ENCODE measurements at places on chromosomes 12 and 14. TPM values are rescaled to one million over a fixed set of nuclear protein-coding genes. Genes with fewer than 3 reads are reported as not detected.

- DNase-seq = no peak
Observed at GRCh38 chr14:84234281-84234680, 1295.7 kb upstream of the FLRT2 start.

- no peak for DNase-seq
Observed at GRCh38 chr12:61138415-61138759, 1121.8 kb upstream of the USP15 start.

DNA sequence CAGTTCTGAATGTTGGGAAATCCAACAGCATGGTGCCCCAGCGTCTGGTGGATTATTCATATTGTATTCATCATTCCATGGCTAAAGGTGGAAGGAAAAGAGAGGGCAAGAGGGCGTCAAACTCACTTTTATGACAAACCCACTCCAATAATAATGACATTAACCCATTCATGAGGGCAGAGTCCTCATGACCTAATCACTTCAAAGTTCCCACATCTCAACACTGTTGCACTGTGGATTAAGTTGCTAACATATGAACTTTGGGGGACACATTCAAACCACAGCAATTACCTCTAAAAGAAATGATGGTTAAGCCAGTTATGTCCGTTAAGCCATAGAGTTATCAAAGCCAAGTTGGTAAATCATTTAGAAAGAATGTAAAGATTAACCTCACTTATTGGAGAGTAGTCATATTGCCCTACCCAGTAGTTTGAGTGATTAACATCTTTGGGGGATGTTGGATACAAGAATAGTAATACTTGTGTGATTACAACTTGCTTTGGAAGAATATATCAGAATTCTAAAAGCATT lies 212.4 kb upstream of the FLRT2 start:
- DNase-seq = no peak

DNA sequence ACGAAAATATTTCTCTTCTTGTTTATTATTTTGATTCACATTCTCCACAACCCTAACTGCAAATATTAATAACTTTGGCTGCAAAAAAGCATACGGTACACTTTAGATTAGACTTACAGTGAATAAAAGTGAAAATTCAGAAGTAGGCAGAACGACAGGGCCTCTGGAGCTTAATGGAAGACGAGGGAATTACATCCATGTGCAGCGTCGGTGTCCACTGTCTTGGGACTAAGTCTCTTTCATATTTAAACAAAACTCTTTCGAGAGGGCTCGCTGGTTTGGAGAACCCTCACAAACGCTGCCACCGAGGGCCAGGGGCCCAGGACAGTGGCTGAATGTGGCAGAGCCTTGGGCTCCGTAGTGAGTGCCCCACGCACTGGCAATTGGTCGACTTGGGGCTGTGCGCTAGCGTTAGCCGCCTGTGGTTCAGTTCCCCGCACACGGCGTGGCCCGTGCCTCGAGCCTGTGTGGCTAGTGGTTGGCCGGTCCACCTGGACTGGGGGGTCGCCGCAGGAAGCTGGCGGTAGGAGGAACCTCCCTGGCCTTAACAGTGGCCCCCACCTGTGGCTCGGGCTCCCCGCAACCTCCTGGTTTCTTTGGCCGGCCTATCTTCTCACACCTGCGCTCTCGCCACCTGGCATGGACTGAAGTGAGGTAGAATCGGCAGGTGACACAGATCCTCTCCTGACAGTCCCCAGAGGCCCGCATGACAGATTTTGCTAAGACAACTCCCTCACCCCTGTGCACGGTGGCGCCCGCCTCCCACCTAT lies 739 bp upstream of the PAX9 start:
- DNase-seq = no peak

Gene TAC3
- not detected for total RNA-seq

DNA sequence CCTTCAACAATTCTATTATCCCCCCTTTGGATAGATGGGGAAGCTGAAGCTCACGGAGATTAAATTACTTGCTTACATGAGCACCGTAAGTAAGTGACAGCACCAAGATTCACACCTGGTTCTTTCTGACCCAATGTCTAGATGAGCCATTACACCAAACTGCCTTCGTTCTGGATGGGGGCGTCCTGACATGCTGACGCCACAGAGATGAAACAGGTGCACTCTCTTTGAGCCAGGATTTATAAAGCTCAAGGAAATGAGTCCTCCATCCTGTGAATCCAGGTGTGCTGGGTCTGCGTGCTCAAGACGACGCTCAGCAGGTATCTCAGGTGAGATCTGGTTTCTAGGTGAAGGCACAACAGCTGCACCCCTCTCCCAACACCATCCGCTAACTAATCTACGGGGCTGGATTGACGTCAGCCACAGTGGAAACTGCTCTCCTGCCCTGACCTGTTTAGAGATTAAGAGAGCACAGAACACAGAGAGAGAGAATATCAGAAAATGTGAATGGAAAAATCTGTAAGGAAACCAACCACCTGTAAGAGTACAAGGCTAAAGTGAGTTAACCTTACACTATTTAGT lies 61.6 kb downstream of the KSR2 start:
- no peak for DNase-seq

DNA sequence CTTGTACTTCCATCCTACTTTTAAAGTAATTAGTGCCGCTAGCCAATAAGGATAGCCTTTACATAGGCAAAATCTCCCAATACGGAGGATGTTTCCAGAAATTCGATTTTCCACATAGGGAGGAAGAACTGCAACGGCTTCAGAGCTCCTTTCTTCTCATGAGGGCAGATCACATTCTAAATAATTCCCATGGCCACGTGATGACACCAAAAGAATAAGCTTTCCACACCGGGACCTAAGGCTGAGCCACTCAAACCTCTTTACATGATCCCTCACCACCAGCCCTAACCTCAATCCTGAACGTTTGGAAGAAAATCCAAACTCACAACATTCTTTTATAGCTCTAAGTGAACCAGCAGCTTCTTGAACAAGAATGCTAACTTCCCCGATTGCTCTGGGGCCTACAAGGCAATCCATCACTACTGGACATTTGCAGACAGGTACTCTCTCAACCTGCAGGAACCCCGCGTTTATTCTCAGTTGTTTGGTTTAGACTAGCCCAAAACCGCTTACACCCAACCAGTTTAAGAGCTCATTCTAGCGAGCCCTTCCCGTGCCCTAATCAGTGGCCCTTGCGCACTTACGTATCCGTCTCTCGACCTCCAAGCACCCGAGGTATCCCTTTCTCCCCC lies 884 bp downstream of the CAPRIN2 start:
- no peak for DNase-seq

GRCh38 chr14:90627478-90627877 lies 188.8 kb downstream of the TTC7B start:
- DNase-seq = no peak

Gene RNASE3
- total RNA-seq = not detected

Gene SERPINA12
- not detected for total RNA-seq

DNA sequence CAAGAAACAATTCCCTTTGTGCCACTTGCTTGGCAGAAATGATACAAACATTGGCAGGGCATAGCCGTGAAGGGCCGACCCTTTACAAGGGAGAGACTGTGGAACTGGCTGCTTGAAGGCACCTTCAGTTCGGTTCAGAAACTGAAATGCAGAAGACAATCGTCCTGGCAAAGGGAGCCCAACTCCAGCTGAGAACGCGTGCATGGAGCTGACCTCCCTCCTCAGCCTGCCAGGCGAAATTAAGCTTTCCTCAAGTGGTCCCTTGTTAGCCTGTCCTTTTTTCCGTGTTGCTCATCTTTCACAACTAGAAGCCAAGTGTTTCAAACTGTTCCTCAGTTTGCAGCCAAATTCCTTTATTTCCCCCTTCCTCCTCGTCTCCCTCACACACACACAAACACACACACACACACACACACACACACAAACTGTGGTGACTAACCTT lies 8.1 kb downstream of the LGR5 start:
- no peak for DNase-seq

Gene PIK3C2G
- 0.47 TPM for total RNA-seq

DNA sequence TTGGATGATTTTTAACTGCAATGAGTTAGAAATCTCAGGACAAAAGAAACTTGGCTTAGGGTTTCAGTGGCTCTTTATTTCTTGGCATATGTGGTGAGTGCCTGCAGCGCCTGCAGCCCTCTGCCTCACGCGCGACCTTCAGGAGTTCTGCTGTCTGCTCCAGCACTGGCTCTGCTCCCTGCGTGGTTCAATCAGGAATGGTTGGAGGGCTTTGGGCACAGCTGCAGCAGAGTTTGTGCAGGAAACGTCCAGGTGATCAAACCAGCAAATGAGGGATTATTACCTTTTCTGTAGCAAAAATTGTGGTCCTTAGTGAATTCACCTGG lies 19.8 kb downstream of the PPM1H start:
- no peak for DNase-seq

GRCh38 chr12:13372386-13372785 lies 175.9 kb downstream of the EMP1 start:
- DNase-seq = no peak

DNA sequence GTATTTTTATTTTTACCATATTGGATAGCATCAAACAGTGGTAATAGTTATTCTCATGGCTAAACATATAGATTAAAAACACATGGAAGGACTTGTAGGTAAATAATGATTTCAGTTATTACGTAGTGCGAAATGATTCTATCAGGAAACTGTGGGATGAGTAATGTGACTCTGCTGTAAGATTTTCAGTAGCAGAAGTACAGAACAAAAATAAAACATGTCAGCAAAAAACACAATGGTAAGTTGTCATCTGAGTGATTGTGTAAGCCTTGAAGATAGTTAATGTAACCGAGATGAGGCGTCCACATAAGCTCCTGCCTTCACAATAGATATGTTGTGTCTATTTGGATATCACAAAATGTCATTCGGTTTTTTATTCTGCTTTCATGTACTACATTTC lies 99.8 kb downstream of the BORCS5 start:
- no peak for DNase-seq

Gene OR6C68
- total RNA-seq = not detected

DNA sequence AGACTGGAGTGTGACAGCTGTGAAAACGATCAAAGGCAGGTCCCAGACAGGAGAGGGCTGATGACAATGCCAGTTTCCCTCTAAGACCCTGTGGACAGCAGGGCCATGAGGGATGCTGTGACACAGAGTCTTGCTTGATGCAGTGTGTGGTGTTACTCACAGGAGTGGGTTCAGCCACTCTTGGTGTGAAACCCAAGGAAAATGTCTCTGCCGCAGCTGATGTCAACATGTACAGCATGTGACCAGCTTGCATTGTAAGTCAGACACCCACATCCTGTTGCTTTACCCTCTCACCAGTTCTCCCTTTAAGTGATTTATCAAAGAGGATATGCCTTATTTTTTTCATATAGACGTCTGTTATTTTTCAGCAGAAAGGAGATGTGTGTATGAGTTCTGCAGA lies 268.6 kb downstream of the BTG1 start:
- DNase-seq = no peak

Gene LARP4
- 81.5 TPM for total RNA-seq

DNA sequence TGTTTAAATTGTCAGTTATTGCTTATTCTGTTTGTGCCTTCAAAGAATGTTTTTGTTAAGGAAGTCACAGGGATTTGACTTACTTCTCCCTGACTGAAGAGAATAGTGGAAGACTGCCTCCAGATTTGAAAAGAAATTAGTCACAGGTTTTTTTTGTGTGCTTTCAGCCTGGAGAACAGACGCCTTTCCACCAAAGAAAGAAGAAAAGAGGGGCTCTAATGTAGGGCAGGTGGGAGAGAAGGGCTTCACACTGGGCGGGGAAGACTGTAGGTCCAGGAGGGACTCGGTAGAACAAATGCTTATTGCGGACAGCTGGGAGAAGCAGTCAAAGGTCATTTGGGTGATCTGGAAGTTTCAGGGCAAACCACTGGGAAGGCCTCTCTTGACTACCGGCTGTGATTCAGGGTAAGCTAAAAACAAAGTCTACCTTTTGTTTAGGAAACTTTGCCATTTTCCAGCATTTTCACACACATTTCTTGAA lies 76.8 kb downstream of the SAMD4A start:
- no peak for DNase-seq

GRCh38 chr12:124626971-124627411 lies 59.6 kb upstream of the NCOR2 start:
- DNase-seq = no peak

Gene PNP
- total RNA-seq = 28.4 TPM

GRCh38 chr12:54417712-54418440 lies 1.2 kb downstream of the ITGA5 start:
- no peak for DNase-seq

DNA sequence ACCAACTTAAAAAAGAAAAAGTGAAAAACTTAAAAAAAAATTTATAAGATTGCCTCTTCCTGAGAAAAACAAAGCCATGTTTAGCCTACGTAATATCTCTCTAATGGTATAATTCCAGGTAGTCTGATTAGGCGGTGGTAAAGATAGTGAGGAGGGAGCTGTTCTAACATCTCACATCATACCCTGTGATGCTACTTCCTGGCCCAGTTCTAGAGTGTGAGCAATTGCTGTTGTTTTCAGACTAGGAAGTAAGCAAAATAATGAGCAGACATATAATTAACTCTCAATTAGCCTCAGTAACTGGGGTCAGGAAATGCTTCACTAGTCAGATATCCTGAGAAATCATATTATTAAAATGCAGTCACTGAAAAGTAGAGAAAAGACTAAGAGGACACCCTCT lies 113.9 kb downstream of the PHLDA1 start:
- DNase-seq = no peak

DNA sequence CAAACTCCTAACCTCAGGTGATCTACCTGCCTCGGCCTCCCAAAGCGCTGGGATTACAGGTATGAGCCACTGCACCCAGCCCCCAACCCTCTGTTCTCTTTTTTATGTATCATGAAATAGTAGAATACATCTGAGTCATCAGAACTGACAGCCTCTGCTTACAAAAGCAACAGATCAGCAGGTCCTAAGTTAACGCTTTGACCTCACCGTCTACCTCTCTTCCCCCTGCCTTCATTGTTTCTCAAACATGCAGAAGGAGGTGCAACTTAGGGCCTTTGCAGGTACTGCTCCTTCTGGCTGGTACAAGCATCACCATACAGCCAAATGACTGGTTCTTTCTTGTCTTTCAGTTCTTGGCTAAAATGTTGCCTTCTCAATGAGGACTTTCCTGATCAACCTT lies 249.2 kb downstream of the PAWR start:
- no peak for DNase-seq

Gene DIO2
- 1.3 TPM for total RNA-seq

Gene ALDH1L2
- total RNA-seq = 3.7 TPM

Gene M6PR
- total RNA-seq = 105 TPM

Gene GSKIP
- 10.6 TPM for total RNA-seq

Gene SSTR1
- total RNA-seq = 0.19 TPM

- no peak for DNase-seq
Observed at GRCh38 chr12:43098071-43098470, 453.9 kb downstream of the ADAMTS20 start.

DNA sequence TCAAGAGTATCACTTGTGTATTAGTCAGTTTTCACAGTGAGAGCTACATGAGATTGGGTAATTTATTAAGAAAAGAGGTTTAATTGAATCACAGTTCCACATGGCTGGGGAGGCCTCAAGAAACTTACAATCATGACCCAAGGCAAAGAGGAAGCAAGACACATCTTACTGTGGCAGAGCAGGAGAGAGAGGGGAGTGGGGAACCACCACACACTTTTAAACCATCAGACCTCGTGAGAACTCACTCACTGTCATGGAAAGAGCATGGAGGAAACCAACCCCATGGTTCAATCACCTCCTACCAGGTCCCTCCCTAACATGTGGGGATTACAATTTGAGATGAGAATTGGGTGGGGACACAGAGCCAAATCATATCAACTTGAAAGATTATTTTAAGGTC lies 522.9 kb downstream of the FLRT2 start:
- DNase-seq = no peak

- no peak for DNase-seq
Observed at GRCh38 chr12:29726321-29726692, 57.4 kb downstream of the TMTC1 start.

Measured in omental fat pad (tissue), 4 donors.